ENCODE measurements at places on chromosomes 7 and 10.

- DNase-seq = no peak
Measured at GRCh38 chr7:136717910-136718557, 150.4 kb upstream of the CHRM2 start.

DNA sequence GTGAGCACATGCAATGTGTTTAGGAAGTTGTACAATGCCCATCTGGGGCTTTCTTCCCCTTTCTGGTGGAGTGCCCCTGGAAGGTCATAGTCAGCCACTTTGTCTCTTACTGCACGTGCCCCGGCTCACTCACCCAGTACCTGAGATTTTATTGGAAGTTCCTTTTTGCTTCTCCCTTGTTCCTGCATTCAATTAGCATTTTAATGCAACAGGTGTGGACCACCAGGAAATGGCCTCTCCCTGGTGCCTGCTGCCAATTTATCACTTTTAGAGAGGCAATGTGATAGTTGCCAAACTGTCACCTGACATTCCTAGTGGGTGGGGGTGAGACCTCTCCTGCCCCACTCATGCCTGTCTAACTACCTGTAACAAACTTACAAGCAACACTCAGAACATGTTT lies 293.4 kb upstream of the DKK1 start:
- DNase-seq = no peak

- DNase-seq = peak; percentile 40
Measured at GRCh38 chr10:103502849-103503660, 9.6 kb downstream of the NEURL1 start.

GRCh38 chr7:1977876-1978441 lies 254.8 kb downstream of the MAD1L1 start:
- DNase-seq = no peak

DNA sequence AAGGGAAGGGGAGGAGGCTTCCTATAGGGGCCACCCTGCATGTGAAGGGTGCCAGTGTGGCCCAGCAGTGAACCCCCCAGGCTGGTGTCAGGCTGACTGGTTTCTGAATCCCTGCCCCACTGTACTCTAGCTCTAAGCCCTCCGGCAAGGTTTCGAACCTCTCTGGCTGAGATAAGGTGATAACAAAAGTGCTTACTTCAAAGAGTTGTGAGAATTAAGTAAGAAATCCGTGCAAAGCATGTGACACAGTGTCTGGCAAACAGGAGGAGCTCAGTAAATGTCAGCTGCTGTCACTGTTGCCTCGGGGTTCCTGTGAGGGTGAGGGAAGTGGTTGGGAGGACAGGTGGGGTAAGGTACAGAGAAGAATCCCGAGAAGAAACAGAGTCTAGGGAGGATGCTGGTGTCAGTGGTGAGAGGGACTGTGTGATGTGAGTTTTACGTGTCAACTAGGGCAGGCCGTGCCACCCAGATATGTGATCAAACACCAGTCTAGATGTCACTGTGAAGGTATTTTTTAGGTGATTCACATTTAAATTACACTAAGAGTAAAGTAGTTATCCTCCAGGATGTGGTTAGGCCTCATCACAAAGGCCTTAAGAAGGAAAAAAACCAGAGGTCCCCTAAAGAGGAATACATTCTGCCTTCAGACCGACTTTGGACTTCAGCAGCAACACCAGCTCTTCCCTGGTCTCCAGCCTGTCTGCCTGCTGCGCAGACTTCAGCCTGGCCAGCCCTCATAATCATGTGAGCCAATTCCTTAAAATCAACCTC lies 64.4 kb downstream of the BPGM start:
- DNase-seq = peak; percentile 77

DNA sequence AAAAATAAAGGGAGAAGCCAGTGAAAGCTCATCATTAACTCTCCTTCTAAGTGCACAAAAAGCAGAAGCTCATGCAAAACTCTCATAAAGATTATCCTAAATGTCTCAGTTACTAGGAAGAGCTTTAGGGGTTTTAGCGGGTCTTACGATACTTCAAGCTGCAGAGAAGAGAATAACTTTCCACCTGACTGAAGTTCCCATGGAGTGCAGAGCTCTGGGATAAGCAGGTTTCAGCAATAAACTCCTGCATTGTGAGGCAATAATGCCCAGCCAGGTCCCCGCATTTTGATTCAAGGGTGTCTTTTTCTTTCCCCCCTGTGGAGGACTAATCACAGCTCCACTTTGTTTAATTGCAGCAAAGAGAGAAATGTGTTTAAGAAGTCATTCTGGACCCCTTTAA lies 241.9 kb upstream of the SP8 start:
- DNase-seq = no peak

DNA sequence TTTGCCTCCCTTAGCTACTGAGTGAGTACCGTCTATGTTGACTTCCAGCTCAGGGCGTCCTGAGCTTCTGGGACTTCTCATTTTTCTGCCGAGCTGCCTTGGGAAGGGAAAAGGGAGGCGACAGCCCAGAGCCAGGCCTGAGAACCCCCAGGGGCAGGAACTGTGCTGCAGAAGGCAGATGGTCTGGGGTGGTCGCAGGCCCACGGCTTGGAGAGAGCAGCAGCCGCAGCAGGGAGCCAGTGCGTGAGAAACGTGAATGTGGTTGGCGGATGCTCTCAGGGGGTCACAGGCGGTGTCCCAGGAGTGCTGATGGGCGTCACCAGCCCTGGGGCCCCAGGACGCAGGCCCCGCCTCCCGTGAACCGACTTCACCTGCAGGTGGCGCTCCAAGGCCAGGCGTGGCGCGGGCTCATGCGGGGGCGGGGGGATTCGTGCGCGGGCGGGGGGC lies 9.2 kb upstream of the PWWP2B start:
- DNase-seq = peak; percentile 88

DNA sequence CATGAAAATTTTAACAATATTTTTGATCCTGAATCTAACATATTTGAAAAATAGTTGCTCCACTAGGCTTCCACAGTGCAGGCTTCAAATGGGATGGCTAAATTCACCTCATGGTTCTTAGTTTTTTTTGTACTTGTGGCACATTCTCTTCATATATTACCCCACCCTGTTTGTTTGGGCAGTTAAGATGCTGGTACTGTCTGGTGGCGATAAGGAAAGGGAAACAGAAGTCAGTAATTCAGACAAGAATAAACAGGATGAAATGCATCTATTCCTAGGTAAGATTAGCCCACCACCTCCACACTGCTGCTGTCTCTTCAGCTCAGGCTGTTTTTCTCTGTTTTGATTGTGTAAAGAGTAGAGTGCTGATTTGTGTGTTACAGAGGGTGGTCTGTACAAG lies 44.2 kb downstream of the GLRX3 start:
- no peak for DNase-seq

- DNase-seq = no peak
Measured at GRCh38 chr7:41579961-41580935, 122.6 kb downstream of the INHBA start.

- no peak for DNase-seq
Measured at GRCh38 chr7:94396037-94396431, 1.3 kb downstream of the COL1A2 start.

GRCh38 chr10:49012603-49013002 lies 73.0 kb upstream of the LRRC18 start:
- no peak for DNase-seq

- DNase-seq = no peak
Measured at GRCh38 chr10:124725171-124725631, 19.0 kb downstream of the FAM53B start.

GRCh38 chr10:80158598-80159127 lies 26.1 kb downstream of the PLAC9 start:
- DNase-seq = no peak

DNA sequence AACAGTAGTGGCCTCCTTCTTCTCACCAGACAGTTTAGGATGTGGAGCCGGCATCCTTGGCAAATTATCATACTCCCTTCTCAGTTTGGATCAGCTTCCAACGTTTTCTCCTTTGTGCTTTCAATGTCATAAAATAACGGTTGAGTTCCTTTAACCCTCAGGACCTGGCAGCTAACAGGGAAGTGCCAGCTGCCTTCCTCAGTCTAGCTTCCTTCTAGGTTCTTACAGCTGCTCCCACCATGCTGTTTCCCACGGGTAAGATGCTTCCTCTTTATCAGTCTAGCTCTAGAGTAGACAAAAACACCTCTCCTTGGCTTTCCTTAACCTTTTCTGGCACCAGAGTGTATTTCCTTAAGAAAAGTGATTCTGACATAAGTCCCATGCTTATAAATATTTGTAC lies 33.2 kb downstream of the BLVRA start:
- DNase-seq = no peak

- DNase-seq = no peak
Measured at GRCh38 chr10:129305046-129305445, 162.0 kb upstream of the MGMT start.

GRCh38 chr10:75541411-75541810 lies 110.0 kb downstream of the LRMDA start:
- no peak for DNase-seq

- no peak for DNase-seq
Measured at GRCh38 chr7:12771378-12771877, 84.0 kb downstream of the ARL4A start.

- DNase-seq = no peak
Measured at GRCh38 chr7:101900103-101900502, 82.7 kb downstream of the CUX1 start.

- DNase-seq = no peak
Measured at GRCh38 chr10:74194999-74195398, 44.0 kb downstream of the ADK start.

- no peak for DNase-seq
Measured at GRCh38 chr7:50475340-50475739, 25.2 kb upstream of the FIGNL1 start.

DNA sequence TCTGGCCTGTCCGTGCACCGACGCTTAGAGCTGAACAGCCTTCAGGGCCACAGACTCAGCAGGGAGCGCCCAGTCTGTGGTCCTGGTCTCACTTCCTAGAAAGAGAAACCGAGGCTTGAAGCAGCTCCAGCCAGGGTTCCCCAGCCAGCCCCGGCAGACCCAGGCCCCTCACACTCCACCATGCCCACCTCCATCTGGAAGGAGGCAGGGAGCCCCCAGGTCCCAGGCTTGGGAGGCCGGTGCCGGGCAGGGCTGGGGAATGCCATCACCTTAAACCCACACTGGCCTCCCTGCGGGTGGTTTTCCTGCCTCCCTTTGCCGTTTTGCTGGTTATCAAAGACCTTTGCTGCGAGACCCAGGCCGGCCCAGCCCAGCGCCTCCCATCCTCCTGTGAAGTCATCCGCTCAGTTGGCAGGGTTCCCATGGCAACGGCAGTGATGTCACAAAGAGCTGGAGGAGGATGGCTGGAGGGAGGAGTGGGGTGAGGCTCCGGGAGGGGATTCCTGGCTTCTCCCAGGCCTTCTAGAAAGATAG lies 24.0 kb downstream of the ELFN1 start:
- no peak for DNase-seq

DNA sequence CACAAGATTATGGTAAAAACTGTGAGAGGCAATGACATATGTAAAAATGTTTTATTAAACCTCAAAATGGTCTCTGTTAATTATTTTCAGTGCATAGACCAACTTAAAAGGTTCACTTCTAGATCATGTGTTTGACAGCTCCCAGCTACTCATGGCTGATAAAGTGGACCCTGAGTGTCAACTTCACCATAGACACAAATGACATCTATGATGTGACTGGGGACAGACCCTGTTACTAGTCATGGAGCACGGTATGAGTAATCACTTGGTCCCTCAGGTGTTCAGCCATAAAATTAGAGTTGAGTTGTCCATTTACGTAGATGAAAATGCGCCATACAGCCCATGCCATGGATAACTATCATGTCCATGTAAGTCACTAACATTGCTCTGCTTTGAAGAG lies 199.8 kb downstream of the ZNF365 start:
- no peak for DNase-seq

- no peak for DNase-seq
Measured at GRCh38 chr7:8217200-8218068, 44.5 kb downstream of the ICA1 start.

GRCh38 chr10:76729346-76729745 lies 908.3 kb downstream of the KCNMA1 start:
- DNase-seq = no peak

GRCh38 chr7:511476-512145 lies 8.0 kb downstream of the PDGFA start:
- DNase-seq = no peak

DNA sequence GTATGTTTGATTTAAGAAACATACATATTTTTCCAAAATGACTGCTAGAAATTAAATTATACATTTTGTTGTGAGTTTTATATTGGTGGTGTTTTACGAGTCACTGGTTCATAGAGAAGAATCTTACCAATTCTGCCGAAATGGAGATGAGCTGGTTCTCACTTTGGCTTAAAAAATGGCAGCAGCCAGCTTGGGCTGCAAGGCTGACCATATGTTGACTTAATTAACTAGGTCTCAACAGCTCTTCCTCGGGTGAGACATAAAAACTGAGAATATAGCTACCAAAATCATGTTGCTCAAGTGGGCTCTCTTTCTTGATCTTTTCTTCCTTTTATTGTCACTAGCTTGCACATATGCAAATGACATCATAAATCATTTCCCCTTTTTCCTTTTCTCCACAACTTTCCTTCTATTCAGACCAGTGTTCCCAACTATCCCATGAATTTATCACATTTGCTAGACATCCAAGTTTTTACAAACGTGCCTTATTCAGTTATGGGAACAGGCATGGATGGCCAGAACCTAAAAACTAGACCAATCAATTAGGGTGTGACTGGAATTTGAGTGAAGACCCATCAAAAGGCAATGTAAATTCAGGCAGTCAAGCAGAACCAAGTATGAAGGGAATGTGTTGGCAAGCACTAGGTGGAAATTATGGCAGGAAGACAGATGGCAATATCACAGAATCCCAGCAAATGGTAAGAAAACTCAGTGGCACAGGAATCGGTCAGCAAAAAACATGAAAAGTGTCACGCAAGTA lies 6.4 kb upstream of the TSPAN12 start:
- no peak for DNase-seq

DNA sequence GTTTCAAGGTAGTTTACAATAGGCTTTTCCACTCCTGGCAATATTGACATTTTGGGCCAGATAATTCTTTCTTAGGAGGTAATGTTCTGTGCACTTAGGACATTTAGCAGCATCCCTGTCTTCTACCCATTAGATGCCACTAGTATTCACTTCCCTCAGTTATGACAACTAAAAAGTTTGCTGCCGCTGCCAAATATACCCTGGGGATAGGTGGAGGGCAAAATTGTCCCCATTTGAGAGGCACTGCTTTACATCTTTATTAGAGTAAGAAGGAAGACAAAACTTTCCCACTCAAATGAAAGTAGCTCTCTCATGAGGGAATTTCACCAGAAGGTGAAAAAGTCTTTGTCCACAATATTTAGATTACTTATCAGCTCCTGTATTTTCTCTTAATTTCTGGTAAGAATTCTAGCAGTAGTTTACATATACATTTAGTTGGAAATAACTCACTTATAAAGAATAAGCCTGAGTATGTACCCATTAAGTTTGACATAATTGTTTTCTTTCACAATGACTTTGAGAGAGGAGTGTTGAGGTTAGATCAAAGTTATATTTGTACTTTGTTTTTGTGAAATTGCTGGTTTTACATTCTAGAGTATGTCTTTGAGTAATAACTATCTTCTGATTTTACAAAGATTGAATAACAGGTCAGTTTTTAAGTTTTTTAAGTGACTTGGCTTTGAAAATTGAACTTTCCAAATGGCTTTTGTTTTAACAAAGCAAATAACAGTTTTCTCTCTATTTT lies 46.0 kb downstream of the HELLS start:
- no peak for DNase-seq

GRCh38 chr7:71746006-71746405 lies 614.1 kb downstream of the GALNT17 start:
- DNase-seq = no peak
